ENCODE measurements at places on chromosomes 7 and 10.
A peak's percentile ranks its signal among the peaks of the same experiment; 100 is the strongest.

GRCh38 chr10:1163204-1163660 lies 107.0 kb downstream of the WDR37 start:
- DNase-seq, result no peak

DNA sequence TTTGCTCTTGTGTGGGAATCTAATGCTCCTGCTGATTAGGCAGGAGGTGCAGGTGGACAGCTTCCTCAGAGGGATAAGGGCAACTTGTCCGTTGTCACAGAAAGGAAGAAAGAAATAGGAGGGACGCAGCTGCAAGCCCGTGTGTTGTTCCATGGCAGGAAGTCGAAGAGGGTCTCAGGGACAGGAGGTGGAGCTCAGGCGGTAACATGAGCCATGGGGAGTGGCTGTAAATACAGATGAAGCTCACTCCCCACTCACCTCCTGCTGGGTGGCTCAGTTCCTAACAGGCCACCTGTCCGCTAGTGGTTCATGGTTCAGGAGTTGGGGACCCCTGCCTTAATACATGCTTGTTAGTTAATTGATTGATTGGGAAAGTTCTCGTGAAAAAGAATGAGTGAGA lies 101.7 kb upstream of the SFMBT2 start:
- DNase-seq, result no peak

- DNase-seq, result no peak
Measured at GRCh38 chr7:91079487-91079886, 184.7 kb upstream of the FZD1 start.

DNA sequence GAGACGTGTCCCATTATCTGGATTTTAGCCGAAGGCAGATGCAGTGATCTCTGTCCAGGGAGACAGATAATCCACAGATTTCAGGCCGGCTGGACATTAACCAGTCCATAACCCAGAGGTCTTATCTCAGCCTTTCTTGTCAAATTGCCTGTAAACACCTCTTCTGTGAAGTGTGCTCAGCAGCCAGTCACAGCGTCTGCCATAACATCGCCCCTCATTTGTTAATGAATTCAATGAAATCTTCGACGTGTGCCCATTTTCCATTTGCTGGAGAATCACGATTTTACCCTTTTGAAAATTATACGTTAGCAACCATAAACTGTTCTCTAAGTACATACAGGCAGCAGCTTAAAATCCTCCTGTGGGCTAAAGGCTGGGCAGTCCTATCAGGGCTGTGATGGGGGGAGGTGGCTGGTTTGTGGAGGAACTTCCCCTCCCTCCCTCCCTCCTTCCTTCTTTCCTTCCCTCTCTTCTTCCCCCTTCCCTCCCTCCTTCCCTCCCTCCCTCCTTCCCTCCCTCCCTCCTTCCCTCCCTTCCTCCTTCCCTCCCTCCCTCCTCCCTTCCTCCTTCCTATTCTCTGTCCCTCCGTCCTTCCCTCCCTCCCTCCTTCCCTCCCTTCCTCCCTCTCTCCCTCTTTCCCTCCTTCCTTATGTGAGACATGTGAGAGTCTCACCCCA lies 26.6 kb upstream of the FAM20C start:
- DNase-seq, result no peak

DNA sequence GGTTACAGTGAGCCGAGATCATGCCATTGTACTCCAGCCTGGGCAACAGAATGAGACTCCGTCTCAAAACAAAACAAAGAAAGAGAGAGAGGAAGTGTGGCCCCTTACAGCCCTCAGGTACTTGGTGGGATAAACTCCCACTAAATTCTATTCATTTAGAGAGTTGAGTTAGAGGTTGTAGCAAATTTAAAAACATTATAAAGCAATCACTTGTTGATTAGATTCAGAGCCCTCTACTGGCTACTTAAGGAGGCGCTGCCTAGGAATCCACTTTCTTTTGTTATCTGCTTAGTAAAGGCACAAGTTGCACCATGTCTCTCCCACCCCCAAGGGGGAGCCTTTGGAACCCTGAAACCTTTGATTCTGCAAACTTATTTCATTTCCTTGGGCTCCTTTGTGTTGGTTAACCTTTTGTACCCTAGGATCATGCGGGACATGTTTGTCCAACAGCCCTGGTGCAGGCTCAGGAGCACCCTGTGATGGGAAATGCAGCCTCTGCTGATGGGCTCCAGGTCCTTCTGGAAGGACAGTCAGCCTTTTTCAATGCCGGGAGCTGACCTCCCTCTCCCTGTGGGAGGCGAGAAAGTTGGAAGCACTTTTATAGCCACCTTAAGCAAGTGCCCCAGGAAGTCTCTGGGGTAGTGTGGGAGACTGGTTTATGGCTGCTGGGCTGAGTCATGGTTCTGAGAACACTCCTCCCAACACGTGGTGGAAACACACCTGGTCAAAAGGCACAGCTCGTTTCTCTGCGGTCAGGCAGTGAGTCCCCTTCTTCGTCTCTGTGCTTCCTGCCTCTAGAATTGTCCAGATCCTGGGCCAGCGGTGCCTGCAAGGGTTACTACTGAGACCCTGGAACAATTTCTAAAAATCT lies 2.3 kb downstream of the HKDC1 start:
- DNase-seq, result no peak

DNA sequence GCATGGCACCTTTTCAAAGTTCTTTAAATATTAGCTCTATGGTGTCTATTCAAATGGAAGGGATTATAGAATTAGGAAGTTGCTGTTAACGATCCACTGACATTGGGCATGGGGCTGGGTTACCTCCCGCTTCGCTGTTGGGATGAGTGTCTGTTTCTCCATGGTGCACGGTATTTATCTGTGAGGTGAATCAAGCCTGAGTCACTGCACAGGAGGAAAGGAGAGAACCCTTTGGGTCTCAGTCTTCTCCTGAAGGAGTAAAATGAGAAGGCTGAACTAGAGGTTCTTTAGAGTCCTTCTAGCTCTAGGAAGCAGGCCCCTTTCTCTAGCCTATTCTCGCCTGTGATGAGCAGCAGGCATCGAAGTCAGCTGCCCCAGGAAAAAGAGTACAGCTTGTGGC lies 7.3 kb downstream of the JCAD start:
- no peak for DNase-seq

DNA sequence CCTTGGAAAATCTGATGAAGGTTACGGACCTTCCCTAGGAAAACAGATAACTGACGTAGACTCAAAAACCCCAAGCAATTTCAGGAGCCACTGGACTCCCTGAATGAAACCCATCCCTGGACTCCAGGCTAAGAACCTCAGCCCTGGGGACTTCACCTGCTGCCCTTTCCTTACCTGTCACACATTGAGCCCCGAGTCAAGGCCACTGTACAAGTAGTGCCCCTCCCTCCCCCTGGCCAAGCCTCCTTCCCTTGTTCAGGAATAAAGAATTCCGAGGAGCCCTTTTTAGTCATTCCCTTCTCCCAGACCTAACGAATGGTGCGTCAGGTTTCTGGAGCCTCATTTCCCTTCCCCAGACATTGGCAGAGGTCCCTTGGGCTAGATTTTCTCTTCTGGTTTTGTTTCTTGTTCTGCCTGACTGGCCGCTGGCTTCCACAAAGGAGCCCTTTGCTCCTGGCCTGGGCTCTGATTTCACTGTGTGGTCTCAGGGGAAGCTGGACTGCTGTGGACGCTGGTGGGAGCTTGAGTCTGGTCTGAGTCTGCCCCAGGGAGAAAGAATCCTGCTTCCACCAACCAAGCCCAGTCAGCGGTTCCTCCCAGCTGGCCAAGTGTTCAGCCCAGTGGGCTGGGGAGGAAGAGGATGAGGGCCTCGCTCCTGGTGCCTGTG lies 31.7 kb downstream of the ZNF775 start:
- no peak for DNase-seq

DNA sequence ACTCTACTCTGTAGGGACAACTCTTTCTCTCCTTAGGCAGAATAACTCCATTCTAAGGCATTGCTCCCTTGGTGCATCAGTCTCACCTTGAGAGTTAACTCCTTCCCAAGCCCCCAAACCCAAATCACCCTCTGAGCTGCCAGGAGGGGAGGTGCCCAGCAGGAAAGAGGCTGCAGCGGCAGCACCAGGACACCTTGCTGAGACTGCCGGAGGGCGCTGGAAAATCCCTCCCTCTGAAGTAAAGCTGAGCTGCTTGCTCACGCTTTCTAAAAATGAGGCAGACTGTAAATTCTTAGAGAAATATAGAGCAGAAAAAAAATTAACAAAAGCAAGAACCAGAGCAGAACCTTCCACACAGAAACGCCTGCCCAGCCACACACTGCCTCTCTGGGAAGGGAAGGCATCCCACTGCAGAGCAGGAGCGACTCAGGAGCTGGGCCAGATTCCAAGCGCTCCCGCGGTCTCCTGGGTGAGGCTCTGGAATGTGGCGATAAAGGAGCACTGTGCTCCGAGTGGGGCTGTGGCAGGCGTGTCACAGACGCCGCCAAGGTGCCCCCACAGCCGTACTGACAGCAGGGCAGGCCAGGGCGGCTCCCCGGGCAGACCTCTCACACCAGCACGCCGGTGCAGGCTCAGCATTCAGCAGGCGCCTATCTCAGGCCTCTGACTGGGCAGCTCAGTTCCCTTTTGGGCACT lies 202.1 kb downstream of the TNS3 start:
- DNase-seq, result peak; percentile 11

- DNase-seq, result no peak
Measured at GRCh38 chr7:42338231-42338915, 101.4 kb upstream of the GLI3 start.

Measured in HS-27A (cell line).